ENCODE measurements at places on chromosomes 5 and 9. TPM values are rescaled to one million over a fixed set of nuclear protein-coding genes. Genes with fewer than 3 reads are reported as not detected.

Gene SAXO1
- under 0.01 TPM for total RNA-seq

Gene PCDHB15
- total RNA-seq: 0.91 TPM

Gene INSL4
- total RNA-seq: not detected

Gene HRCT1
- total RNA-seq: 0.59 TPM

Gene TNFSF8
- not detected for total RNA-seq

Gene SVEP1
- total RNA-seq: 71.7 TPM

Gene RNF183
- not detected for total RNA-seq

Gene SPATA31A3
- not detected for total RNA-seq

Gene HACD4
- total RNA-seq: 2.0 TPM

Gene STC2
- 159 TPM for total RNA-seq

Gene SLC6A3
- not detected for total RNA-seq

Gene CEL
- total RNA-seq: 0.20 TPM

Gene SPATA31A7
- not detected for total RNA-seq
